Erythroblast (primary cell): ENCODE measurements at places on chromosomes 2 and 18.

GRCh38 chr2:109348671-109349502 is 219.9 kb downstream of the SH3RF3 start:
- no peak for DNase-seq

- DNase-seq, result no peak
These were observed 1276.7 kb upstream of the DDX18 start for GRCh38 chr2:116537811-116538210.

GRCh38 chr2:27400348-27401135 is 8.8 kb downstream of the PPM1G start:
- DNase-seq, result no peak

DNA sequence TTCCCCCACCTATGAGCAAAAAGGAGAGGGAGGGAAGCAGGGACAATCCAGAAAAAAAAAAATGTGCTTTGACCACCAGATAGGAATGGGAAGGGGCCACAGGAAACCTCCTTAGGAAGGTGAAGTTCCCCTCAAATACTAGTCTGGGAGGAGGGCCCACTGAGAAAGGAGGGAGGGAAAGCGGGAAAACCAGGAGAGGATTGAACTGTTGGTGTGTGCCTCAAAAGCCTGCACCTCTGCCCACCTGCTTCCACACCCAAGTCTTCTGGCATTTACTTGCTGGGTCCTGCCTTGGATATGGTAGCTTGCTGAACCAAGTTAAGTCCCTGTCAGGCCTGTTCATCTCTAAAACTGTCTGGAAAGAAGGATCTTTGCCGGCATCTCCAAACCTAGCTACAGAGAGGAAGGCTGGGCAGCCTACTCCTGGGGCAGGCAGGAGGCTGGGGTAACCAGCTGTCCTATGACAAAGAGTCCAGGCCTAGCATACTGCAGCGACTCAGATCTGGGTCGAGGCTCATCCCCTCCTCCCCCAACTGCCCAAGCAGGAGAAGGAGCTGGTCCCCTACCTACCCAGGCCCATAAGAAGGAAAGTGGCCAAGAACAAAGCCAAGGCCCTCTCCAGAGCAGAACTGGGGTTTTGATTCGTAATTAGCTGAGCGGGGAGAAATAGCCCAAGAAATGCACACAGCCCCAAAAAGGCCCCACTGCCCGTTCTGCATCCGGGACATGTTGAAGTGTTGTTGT is 3.0 kb downstream of the EN1 start:
- DNase-seq, result no peak

DNA sequence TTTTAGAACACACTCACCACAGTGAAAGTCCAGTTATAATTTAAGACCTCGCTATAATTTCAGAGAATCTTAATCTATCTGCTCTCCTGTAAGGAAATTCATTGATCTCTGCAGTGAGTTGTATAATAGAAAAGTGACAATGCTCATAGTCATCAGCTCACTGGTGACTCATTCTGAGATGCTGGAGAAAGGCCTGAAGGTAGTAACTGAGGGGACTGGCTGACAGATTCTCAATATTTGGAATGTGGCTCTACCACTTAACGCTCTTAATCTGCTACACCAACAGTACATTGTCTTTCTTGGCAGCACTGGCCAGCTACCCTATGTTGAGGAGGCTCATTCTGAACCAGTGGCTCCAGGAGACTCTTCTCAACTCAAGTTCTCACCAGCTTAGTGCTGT is 246.1 kb downstream of the RPRM start:
- no peak for DNase-seq

GRCh38 chr2:73981081-73982001 is 3.4 kb upstream of the TET3 start:
- peak; percentile 80 for DNase-seq

DNA sequence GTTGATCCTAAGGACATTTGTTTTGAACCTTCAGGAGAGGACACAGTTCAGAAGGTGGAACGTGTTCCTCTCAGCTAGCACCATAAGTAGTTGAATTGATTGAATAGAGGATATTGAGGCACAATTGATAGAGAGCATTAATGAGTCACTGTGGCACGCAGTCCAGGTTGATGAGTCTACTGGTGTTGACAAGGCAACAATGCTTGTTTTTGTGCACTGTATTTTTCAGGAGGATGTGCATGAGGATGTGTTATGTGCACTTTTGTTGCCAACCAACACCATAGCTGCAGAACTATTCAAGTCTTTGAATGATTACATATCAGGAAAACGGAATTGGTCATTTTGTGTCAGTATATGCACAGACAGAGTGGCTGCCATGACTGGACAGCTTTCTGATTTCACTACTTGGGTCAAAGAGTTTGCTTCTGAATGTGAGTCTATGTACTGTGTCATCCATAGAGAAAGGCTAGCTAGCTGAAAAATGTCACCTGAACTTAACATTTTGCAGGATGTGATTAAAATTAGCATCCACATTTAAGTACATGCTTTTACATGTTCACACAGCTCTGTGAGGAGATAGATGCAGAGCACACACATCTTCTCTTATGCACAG is 140.1 kb upstream of the B3GNT2 start:
- no peak for DNase-seq

- no peak for DNase-seq
These were observed 11.1 kb downstream of the ATG16L1 start for GRCh38 chr2:233262562-233262961.

- DNase-seq, result no peak
These were observed 11.0 kb downstream of the EIF5B start for GRCh38 chr2:99348173-99348572.

GRCh38 chr18:32804134-32804888 is 31.5 kb upstream of the KLHL14 start:
- no peak for DNase-seq

DNA sequence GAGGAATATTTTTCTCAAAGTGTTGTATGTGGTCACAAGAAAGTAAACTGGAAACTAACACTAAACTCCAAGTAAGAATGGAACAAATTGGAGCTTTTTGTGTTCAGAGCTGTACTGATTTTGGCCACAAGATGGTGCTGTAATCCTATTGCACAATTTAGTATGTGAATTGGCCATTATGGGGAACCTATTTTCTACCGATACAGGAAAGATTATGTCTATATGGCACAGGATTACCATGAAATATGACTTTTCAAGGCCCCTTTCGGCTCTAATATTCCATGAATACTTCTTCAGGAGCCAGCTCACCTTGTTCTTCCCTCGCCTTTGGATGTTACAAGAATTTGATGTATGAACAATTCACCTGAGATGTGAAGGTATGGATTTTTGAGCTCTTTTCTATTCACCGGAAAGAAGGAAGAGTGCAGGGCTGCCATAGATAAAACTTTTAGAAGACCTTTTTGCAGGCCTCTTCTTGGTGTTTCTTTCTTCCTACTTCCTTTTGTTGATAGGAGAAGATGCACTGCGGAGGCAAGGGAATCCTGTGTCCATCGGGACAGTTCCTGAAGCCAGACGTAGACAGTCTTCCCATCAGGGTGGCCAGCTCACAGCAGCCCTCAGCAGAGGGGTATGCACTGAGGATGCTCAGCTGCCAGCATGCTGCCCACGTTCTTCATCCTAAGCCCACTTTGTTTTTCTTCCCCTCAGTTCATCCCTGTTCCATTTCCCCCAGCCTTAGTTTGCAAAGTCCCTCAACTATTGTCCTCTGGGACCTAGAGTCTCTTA is 13.3 kb downstream of the MRPL44 start:
- DNase-seq, result peak; percentile 60

GRCh38 chr2:111167076-111167862 is 46.6 kb downstream of the BCL2L11 start:
- peak; percentile 55 for DNase-seq

DNA sequence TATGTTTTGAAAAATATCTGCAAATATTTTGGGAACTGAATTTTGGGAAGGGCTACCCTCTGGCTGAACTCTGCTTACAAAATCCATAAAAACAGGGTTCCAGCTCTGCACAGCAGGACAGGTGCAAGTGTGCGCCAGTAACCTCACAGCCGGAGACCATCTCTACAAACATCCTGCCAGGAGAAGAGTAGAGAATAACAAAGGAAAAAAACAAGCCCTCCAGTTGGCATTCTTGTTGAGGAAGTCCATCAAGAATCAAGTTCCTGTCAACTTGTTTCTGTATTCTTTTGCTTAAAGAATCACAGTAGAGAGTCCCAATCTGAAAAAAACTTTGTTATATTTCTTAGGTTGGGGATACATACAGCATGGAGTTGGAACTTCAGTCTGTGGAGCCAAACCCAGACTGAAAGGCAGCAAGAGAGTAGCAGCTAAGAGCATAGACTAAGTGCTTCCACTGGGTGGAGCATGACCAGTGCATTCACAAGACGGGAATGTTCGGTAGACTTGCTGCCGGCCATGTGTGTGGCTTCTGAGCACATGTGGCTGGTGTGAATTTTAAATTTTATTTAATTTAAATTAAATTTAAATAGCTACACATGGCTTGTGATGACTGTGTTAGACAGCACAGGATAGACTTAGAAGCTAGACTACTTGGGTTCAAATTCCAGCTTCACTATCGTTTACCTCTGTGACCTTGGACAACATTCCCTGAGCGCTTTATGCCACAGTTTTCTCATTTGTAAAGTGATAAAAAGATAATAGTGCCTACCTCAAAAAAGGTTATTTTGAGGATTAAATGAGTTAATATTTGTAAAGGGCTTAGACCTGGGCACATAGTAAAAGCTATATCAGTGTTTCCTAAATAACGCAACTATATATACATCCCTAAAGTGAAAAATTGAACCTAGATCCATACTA is 41.9 kb downstream of the SPTBN1 start:
- DNase-seq, result peak; percentile 4

- no peak for DNase-seq
These were observed 29.3 kb downstream of the HS1BP3 start for GRCh38 chr2:20621366-20622295.

GRCh38 chr18:32542221-32542798 is 71.6 kb upstream of the GAREM1 start:
- no peak for DNase-seq

DNA sequence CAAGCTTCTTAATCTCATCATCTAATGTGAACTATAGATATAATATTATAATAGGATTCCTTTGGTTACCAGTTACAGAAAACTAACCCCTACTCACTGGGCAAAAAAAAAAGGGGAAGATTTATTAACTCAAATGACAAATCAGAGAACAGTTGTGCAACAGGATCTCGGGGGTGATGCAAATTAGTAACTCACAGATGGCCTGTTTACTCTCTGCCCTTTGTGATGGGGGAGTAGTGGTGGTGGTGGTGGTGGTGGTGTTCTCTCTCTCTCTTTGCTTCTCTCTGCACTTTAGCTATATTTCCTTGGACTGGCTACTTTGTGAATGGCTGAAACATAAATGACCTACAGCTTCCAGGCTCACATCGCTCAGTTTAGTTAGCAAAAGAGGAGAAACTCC is 59.0 kb downstream of the TMEM247 start:
- no peak for DNase-seq

DNA sequence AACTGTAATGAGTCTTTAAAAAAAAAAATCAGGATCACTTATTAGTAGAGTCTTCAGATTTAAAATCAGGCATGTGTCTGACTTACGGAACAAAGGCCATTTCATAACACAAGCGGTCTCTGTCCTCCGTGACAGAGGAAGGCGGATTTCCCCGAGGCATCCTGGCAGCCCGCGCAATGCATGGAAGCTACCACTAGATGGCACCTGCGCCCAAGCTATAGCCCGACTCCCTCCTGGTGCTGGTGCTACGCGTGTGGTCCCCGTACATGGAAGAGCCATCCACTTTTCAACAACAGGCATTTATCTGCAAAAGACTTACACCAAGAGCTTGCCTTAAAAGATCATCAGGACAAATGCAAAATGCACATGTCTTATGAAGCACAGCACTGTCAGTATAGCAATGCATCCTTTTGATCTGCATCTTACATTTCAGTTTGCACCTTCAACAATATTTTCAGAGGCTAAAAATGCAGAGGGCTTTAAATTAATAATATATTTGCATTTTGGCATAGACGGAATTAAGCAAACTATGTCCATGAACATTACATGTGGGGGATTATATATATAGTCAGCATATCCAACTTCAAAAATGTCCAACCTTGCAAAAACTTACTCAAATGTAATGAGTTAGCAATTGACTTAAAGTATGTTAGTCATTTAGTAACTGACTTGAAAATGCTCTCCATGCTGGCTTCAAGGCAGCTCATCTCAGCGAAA is 96.0 kb downstream of the ZNF516 start:
- DNase-seq, result peak; percentile 85

DNA sequence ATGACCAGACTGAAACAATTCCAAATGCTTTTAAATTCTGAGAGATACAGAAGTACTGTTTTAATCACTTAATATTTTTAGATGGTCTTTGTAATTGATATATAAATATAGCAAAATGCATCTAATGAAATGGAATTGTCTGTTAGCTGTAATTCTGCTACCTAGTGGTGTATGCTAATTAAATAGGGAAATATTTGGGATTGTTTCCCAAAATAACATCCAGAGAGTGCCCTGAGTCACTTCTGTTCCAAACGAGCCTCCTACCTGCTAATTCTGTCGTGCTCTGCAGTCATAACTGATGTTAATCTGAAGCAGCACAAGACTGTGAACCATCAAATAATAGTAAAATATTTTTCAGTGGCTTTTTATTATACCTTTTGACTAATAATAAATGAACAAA is 71.4 kb upstream of the NOSTRIN start:
- DNase-seq, result no peak

DNA sequence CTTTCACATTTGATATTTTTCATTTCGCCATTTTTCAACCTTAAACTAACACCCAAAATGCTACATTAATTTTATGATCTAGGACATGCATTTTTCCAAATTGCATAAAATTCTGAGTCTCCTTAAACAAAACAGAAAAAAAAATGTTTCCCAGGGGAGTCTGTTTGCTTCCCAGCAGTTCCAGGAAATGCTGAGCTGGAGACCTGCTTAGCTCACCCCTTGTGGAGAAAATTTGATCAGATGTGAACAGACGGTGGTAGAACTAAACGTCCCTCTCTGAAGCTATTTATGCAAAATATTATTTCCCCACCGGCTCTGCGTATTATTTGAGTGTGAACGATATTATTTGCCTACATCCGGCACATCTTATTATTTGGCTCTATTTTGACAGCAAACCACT is 74.9 kb upstream of the AGAP1 start:
- no peak for DNase-seq

DNA sequence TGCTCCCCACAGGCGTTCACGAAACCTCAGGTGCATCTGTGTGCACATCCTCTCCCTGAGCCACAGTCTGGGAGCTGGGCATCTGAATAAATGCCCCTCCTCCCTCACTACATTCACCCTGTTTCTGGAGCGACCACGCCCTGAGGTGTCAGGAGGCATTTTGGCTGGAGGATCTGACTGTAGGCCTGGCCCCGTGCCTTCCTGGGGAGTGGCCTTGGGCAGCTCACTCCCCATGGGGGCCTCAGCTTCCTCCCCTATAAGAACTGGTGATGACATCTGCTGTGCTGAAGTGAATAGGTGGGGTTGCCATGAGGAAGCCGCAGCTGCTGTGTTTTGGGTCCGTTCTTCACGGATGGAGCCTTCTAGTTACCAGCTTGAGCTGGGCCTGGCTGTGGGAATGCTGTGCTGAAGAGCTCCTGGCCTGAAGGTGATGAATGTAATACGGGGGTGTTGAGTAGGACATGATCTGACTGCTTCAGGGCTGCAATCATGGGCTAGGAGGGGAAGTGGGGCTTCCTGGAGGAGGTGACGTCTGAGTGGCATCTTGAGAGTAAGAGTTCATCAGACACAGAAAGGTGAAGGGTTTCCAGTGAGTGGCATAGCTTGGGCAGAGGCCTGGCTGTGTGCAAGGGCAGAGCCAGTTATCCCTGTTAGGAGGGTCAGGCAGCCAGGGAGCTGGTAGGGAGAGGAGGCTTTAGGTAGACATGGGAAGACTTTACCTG is 58.2 kb downstream of the GLI2 start:
- no peak for DNase-seq
